Right lung (tissue), 10 donors: ENCODE measurements at places on chromosomes 13 and 19. TPM values are rescaled to one million over a fixed set of nuclear protein-coding genes. Genes with fewer than 3 reads are reported as not detected.
A peak's percentile ranks its signal among the peaks of the same experiment; 100 is the strongest.

DNA sequence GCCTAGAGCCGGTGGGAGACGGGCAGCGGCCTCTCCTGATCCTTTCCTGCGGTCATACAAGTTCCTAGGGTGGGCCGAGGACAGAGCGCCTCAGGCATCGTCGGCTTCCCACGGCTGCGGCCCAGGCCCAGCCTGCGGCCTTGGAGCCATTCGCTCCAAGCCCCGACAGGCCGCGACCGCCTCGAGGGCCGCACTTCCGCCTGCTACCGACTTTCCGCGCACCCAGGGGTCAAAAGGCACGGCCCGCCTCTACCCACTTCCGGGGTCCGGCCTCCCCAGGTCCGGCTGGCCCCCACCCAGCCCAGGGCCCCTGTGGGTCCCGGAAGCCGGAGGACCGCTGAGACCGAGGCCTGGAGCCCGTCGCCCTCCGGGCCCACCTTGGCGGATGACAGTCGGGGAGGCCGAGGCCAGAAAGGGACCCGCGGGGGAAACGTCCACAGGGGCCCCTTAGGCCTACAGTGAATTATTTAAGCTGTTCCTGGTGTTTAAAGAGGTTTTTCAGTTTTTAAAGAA lies 16.2 kb downstream of the ZIC2 start:
- DNase-seq: no peak

DNA sequence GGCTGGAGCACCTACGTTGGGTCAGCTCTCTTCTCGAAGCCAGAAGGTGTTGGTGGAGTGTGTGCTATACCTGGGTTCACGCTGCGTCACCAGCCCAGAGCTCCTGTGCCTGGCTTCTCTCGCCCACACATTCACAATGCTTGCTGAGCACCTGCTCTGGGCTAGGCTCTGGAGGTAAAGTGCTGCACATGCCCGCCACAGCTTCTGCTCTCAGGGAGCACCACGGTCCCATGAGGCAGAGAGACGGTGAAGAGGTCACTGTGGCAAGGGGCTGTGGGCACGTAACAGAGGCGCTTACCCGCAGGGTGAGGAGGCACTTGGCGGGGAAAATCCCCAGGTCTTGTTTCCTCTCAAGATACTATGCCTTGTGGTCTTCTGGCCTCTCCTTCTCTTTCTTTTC lies 174.2 kb downstream of the TEX29 start:
- no peak for DNase-seq

The FOSB gene
- 15.5 TPM for polyA plus RNA-seq

The MAMSTR gene
- polyA plus RNA-seq: 5.2 TPM

The SERTM1 gene
- 6.2 TPM for polyA plus RNA-seq

The CASP14 gene
- not detected for polyA plus RNA-seq

The CEACAM7 gene
- polyA plus RNA-seq: 0.06 TPM

The IGFL2 gene
- 0.73 TPM for polyA plus RNA-seq

GRCh38 chr19:51807925-51808324 lies 13.0 kb downstream of the FPR3 start:
- no peak for DNase-seq

The ZNF600 gene
- 11.7 TPM for polyA plus RNA-seq

The CBLC gene
- 2.6 TPM for polyA plus RNA-seq

- DNase-seq: no peak
Measured at GRCh38 chr13:31350560-31350959, 150.8 kb downstream of the B3GLCT start.

DNA sequence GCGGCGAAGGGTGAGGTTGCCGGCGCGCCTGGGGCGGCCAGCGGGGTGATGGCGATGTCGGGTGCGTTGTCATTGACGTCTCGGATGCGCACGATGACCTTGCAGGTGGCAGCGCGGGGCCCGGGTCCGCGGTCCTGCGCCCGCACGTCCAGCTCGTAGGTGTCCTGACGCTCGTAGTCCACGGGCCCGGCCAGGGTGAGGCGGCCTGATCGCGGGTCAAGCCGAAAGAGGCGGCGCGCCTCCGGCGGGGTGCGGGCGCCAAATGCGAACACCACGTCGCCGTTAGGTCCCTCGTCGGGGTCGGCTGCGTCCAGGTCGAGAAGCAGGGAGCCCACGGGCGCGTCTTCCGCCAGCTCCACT lies 1.1 kb downstream of the PCDH8 start:
- DNase-seq: no peak

The NFILZ gene
- polyA plus RNA-seq: not detected

DNA sequence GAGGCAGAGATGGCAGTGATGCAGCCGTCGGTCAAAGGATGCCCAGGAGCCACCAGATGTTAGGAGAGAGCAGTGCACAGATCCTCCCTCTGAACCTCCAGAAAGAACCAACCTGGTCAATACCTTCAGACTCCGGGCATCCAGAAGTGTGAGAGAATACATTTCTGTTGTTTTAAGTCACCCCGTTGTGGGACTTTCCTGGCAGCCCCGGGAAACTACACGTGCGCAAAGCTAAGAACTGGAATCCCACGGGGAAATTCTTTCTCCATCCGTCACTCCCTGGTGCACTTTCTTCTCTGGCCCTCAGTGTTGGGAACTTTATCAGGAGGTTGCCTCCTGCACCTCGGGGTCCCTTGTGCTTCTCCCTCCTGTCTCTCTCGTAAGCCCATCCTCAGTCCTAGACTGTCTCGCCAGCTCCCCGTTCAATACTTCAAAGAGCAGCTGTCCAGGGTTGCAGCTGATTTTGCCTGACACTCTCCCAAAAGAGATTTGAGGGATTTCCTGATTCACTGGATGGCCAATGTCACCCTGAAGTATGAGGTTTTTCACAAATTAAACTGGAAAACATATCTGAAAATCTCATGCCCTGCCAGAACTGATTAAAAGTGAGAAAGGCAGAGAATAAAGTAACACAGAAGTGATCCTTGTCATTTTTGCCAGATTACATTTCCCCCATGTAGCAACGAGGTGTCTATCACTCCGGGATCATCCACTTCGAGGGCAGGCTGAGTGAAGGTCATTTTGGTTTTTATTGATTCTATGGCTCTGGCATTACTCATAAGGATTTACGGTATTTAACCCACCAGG lies 136.8 kb downstream of the DCT start:
- no peak for DNase-seq

DNA sequence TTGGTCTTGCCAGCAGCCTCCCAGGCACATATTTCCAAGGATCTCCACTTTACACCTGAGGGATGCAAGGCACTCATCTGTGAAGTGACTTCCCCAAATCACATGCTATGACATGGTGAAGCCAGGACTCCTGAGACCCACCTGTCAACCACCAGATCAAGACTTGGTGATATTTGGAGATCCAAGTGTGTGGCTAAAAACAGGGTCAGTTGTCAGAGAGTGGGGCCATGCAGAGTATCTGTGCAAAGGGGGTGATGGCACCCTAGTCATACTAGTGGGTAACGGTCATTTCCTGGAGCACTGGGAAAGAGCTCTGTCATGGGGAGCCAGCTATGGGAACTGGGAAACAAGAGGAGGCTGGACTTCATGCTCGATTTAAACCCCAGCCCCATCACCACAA lies 218.4 kb upstream of the IRS2 start:
- DNase-seq: no peak

GRCh38 chr13:32984857-32985626 lies 31.2 kb upstream of the KL start:
- no peak for DNase-seq

GRCh38 chr19:29639086-29639485 lies 26.2 kb upstream of the PLEKHF1 start:
- DNase-seq: no peak

GRCh38 chr13:36298535-36299068 lies 988 bp upstream of the CCDC169 start:
- no peak for DNase-seq

The HSPH1 gene
- 77.7 TPM for polyA plus RNA-seq

- no peak for DNase-seq
Measured at GRCh38 chr13:99725644-99726043, 224.4 kb downstream of the TM9SF2 start.

The ZNF888 gene
- polyA plus RNA-seq: 13.5 TPM

- DNase-seq: no peak
Measured at GRCh38 chr13:75908141-75908540, 272.0 kb downstream of the LMO7 start.

The SULT2A1 gene
- not detected for polyA plus RNA-seq

GRCh38 chr13:112601371-112601770 lies 13.4 kb upstream of the TUBGCP3 start:
- no peak for DNase-seq

The ZNF181 gene
- 31.2 TPM for polyA plus RNA-seq

The SIGLECL1 gene
- polyA plus RNA-seq: not detected

GRCh38 chr19:45451131-45451849 lies 16.5 kb upstream of the FOSB start:
- DNase-seq: peak; percentile 56

DNA sequence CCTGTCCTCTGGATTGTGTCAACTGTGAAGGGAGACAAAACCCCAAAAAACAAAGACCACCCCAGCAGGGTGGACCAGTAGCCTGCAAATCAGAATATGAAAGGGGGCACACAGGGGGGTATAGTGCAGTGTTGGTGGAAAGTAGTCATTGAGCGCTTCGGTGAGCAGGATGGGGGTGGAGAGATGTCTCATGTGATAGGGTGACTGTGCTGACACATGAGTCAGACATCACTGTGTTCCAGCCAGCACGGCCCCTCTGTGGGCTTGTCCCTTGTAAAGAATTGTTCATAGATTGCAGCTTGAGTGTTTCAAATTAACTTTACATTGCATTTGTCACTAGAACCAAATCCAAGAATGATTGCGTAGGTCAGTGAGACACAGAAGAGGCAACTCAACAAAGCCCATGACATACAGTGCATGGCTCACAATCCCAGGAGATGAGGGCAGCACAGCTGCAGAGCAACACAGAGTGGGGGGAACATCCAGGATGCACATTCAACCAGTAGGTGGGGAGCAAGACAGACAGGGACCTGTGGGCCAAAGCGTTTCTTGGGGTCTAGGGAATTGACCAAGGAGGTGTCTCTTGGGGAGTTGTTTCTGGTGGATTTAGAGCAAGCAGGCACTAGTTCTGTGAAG lies 7.5 kb downstream of the ZNF440 start:
- DNase-seq: no peak

DNA sequence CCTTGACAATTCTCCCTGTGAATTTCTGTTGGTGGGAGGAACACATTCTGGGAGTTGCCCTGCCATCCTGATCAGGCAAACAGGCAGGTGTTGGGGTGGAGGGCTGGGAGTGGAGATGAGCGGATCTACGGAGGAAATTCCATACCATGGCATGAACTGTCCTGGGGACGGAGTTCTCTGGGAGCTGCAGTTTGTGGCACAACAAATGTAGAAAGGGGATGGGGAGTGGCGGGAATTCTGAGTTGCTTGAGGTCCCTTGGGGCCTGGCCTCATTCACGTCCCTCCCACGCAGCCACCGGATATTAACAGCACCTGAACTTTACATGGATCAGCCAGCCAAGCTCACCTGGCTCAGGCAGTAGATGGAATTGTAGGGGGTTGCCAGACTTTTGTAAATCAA lies 70.0 kb downstream of the CHST8 start:
- no peak for DNase-seq

DNA sequence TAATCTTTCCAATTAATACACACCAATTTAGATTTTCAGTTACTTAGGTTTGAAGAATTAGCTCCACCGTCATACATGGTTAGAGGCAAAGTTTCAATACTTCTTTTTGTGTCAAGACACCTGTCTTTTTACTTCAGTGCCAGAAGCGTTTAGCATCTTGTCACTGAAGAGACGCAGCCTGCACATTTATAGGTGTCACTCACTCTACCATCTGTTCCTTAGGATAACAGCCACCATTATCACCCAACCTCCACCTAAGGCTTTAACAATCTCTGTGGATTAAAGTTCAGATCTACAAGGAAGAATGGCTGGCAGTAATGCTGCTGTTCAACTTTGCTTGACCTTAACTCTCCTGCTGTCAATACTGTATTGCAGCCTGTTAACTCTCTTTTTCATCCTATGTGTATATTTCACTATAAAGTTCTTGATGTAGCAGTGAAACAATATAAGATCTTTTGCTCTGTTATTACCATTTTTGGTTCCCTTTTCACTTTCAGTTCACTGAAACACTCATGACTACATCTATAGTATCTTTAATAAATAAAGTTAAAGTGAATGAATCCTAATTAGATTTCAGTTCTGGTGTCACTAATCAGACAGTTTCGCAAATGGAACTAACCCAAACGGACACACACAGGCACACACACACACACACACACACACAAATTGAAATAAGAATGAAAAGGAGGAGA lies 435.6 kb downstream of the PCDH9 start:
- DNase-seq: no peak

The ZNF431 gene
- 44.9 TPM for polyA plus RNA-seq

- no peak for DNase-seq
Measured at GRCh38 chr13:102703726-102704035, 8.8 kb upstream of the METTL21C start.

The PRDX2 gene
- polyA plus RNA-seq: 304 TPM

DNA sequence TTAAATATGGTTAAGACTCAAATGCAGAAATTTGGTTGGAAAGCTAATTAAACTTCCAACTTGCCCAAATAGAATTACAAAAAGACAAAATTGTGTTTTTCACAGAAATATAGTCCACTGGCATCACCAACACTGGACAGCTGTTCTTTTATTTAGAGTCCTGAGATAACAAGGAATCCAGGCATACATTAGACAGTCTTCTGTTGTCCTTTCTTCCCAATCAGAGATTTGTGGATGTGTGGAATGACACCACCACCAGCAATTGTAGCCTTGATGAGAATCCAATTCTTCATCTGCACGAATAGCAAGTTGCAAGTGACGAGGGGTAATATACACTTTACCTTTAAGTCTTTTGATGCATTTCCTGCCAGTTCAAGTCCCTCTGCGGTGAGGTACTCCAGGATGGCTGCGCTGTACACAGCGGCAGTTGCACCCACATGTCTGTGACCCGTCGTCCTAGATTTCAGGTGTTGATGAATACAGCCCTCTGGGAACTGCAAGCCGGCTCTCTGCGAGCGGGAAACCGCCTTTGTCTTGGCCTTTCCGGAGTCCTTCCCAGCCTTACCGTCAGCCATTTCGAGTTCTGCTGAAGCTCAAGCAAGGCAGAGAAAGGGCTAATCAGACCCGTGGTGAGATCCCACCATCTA lies 14.7 kb downstream of the UBAC2 start:
- DNase-seq: no peak

The ZIM2 gene
- polyA plus RNA-seq: 2.2 TPM

DNA sequence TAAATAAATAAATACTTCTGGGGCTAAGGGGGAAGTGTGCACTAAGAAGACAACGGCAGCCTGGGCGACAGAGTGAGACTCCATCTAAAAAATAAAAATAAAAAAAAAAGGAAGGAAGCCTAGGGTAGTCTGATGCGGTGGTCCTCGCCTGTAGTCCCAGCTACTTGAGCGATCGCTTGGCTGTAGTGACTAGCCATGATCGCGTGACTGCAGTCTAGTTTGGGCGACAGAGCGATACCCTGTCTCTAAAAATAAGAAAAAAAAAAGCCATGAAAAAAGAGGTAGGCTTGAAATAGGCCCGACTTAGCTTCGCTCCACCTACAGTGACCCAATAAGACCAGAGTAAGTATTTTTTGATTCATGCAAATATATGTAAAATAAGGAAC lies 661 bp upstream of the BABAM1 start:
- DNase-seq: no peak

The GPC6 gene
- 13.5 TPM for polyA plus RNA-seq

DNA sequence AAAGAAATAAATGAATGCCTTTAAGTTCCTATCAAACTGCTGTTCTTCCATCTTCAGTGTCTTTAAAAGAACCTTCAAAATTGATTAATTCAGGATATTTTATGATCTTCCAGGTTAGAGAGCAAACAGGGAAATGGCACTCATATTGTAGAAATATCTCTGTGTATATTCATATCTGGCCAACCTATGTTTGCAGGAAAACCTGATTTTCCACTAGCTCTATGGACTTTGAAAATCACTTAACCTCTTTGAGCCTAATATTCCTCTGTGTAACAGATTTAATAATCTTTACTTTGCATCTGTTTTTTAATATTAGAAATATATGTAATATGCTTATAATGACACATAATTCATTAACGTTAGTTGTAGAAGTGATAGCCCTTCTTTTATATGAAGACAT lies 227.7 kb upstream of the ATXN8OS start:
- no peak for DNase-seq
